ENCODE measurements at places on chromosomes 4 and X.

DNA sequence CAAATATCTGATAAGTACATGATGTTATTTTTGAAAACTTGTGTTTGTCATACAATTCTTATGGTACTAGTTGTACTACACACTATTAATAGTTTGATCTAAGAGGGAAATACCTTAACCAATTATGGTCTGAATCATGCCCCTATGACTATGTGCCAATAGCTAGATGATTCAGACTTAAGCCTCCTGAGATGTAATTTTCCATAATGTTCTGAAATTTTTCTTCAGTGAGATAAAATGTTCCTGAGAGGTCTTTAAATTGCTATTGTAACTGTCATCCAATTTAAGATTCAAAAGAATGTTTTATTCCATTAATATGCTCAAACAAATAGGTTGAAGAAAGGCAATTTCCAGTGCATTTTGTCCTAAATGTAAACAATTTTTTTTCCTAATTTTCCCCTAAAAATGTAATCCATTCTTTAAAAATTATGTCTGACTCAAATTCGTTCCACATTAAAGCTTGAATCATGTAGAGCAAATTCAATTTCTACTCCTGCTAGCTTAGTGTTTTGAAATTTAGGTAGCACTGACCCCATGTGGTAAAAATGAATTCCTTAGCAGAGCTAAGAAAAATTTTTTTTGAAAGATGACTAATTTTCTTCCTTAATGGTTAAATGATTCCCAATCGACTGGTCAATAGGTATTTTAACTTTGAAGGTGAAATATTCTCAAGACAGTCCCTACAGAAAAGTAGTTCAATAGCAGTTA, 49.1 kb downstream of the APOOL start:
- DNase-seq: no peak

DNA sequence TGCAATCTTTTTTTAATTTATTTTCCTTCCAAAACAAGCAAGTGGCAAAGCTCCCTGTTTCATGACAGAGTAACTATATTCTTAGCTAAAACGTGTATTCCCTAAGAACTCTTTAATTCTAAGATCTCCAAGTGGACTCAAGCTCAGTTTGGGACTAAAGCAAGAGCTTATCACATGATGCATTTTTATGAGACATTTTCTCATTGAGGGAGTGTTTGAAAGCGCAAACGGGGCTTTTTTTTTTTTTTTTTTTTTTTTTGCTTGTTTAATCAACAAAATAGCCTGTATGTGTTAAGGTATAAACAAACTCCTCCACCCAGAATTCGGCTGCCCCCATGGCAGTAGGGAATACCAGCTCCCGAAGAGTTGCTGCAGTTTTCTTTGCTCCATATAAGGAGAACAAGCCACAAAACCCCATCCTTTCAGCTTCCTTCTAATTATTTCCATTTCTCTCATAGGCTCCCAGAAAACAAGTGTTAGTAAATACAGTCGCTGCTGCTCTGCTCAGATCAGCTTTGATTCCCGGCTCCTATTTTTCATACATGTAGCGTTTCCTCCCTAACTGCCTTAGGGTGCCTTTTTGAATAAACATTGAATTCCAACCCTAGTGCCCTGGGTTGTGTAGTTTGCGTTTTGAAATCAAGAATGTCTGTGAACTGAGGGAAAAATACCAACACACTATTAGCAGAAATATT, 669 bp upstream of the PPARGC1A start:
- DNase-seq: no peak

- no peak for DNase-seq
Observed at GRCh38 chr4:6308899-6309643, 39.4 kb downstream of the WFS1 start.

DNA sequence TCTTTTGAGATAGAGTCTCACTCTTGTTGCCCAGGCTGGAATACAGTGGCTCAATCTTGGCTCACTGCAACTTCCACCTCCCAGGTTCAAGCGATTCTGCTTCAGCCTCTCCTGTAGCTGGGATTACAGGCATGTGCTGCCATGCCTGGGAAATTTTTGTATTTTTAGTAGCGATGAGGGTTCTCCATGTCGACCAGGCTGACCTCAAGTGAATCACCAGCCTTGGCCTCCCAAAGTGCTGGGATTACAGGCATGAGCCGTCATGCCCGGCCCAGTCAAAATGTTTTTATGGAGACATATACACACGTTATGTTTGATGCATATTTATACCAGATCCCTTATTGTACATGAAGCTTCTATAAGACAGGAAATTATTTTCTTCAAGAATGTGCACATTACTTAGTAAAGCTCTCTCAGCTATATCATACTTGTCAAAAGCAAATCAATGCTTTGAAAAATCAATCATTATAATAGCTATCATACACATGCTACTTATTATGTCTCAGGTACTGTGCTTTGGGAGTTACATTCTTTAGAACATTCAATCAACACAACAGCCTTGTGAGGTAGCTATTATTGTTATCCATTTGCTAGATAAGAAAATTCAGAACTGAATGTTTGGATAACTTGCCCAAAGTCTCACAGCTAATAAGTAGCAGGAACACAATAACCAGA, 269.2 kb downstream of the FSTL5 start:
- no peak for DNase-seq

- DNase-seq: peak; percentile 45
Observed at GRCh38 chr4:184298254-184298653, 80.6 kb upstream of the ENPP6 start.

GRCh38 chr4:119744580-119744979, 116.0 kb upstream of the PDE5A start:
- DNase-seq: no peak

- DNase-seq: no peak
Observed at GRCh38 chrX:84221181-84221580, 33.2 kb upstream of the RPS6KA6 start.

GRCh38 chr4:65023883-65024670, 614.8 kb upstream of the TECRL start:
- no peak for DNase-seq

GRCh38 chr4:79666875-79667274, 258.8 kb upstream of the GK2 start:
- DNase-seq: no peak

GRCh38 chr4:17058536-17058915, 160.1 kb upstream of the LDB2 start:
- no peak for DNase-seq

GRCh38 chr4:55123791-55124190, 1.6 kb downstream of the KDR start:
- no peak for DNase-seq

DNA sequence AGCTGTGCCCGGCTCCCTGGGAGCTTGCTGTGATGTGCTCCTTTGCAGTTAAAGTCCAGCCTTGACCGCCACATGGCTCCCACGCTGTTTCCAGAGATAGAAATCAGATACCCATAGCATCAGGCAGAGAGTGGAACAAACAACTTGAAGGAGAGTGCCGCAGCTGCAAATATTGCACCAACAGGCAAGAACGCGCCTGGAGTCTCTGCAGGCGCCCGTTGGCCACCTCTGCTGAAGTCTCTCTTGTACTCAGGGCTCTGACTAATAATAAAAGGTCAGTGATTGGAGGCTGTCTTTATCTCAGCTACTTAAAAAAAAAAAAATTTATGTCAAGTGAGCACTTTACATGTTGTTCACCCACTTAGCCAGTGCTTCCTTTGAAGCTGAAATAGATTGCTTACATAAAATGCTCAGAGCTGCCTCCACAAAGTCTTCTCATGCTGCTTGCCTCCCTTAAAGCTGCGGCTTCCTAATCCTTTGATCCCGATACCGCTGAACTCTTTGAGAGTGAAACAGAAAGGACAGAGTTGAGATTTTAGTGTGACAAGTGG, 30.9 kb upstream of the TENM3 start:
- peak; percentile 41 for DNase-seq

DNA sequence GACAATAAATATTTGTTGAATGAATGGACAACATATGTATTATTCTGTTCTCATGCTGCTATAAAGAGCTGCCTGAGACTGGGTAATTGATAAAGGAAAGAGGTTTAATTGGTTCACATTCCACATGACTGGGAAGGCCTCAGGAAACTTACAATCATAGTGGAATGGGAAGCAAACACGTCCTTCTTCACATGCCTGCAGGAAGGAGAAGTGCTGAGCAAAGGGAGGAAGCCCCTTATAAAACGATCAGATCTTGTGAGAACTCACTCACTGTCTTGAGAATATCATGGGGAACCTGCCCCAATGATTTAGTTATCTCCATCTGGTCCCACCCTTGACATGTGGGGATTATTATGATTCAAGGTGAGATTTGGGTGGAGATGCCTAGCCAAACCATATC, 233.9 kb upstream of the AADAT start:
- no peak for DNase-seq

- DNase-seq: peak; percentile 75
Observed at GRCh38 chr4:112361181-112361791, 64.1 kb downstream of the ALPK1 start.

DNA sequence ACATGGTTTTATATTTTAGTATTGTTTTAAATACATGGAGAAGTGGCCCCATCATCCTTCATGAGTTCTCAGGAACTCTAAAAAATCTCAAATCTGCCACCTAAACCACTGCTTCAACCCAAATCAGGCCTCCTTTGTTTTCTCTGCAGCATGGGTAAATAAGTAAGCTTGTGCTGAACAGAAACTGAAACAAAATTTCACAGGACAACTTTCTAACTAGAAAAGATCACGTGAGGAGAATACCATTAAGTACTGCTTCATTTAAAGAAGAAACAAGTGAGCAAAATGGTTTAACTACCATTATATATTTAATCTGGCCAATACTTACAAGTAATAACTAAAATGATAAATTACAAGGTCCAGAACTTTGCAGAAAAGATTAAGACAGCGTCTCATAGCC, 2.5 kb downstream of the ARAP2 start:
- DNase-seq: no peak

GRCh38 chr4:27210956-27211355, 350.3 kb downstream of the STIM2 start:
- no peak for DNase-seq

DNA sequence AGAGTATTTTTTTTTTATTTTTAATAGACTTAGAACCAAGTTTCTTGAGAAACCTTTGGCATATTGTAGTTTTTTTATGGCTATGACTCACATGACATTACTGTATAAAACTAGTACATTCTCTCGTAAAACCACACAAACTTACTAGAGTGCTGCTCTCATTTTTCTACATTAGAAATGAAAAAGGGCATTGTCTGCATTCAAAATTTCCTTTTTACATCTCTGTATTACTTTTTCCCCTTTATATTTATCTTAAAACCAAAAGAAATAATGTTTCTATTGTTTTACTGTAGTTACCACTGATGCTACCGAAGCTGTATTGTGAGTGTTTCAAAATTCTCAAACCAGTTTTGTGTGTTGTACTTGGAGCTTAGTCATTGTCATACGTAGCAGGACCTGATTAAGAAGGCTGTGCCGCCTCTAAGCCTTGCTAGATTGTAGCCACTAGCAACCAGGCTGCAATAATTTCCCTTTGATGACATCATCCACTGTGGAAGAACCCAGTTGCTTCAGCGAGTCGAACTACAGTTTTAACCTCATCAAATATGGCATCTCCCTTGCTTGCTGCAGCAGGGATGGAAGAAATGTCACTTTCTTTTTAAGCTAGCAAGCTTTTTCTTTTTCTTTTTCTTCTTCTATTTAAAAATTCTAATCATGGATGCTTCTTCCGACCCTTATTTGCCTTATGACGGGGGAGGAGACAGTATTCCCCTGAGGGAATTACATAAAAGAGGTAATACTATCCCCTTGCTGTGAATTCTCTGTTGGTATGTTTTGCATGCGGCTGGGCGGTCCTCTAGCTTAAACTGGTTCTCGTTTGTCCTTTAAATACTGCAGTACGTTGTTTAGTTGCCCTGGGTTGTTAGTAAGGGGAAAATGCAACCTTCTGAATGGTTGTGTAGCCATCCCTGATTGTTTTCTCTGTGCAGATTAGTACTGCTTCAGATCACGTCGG, 39.6 kb downstream of the CLCN3 start:
- DNase-seq: peak; percentile 81

DNA sequence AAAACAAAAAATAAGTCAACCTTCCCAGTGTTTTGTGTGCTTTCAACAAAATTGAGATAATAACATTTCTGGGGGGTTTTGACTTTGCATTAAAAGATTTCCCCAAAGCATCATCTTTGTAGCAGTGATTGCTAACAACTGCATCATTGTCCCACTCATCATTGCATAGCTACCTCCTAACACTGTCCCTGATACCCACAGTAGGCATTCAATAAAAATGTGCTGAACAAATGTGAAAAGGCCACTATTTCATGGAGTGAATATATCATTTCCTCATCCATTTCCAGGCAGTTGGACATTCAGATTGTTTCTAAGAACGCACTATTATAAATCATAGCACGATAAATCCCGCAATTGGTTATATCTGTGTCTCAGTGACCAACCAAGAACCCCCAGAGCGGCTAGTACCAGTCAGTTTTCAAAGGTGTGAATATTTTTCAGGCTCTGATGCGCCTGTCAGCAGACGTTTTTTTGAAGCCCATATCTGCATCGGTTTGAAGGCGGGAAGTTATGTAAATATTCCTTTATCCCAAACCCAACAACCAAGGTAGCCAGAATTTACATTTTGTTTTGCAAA, 36.0 kb upstream of the CRMP1 start:
- no peak for DNase-seq

DNA sequence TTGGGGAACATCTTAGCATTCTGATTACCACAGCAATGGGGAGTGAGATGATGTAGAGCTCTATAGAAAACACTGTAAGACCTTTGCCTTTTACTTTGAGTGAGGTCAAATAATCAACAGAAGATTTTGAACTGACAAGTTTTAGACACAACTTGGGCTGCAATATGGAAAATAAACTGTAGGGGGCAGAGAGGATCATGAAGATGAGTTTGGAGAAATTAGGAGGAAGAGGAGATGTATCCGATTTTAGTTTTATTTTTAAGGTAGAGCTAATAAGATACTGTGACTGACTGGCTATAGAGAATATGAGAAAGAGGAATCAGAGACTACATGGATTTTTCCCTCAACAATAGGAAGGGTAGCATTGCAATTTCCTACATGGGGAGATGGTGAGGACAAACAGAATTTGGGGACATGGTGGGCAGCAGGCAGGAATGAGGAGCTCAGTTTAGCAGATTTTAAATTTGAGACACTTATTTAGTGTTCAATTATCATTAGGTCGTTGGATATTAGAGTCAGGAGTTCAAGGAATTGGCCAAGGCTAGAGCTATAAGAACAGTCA, 563.1 kb downstream of the INPP4B start:
- DNase-seq: peak; percentile 8
